CD4-positive, alpha-beta T cell treated with Interleukin-17A for 4 hours (primary cell): ENCODE measurements at places on chromosomes 3 and 15.

DNA sequence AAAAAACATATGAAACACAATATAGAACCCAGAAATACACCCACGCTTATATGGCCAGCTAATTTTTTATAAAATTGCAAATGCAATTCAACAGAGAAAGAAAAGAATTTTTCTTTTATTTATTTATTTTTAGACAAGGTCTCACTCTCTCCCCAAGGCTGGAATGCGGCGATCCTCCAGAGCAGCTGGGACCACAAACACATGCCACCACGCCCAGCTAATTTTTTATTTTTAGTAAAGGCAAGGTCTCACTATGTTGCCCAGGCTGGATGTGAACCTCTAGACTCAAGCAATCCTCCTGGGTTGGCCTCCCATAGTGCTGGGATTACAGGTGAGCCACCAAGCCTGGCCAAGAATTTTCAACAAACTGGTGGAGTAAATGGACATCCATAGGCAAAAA is 117.9 kb downstream of the SCAPER start:
- no peak for DNase-seq

- DNase-seq: no peak
These were observed 31.7 kb upstream of the ATG7 start for GRCh38 chr3:11240496-11240895.

DNA sequence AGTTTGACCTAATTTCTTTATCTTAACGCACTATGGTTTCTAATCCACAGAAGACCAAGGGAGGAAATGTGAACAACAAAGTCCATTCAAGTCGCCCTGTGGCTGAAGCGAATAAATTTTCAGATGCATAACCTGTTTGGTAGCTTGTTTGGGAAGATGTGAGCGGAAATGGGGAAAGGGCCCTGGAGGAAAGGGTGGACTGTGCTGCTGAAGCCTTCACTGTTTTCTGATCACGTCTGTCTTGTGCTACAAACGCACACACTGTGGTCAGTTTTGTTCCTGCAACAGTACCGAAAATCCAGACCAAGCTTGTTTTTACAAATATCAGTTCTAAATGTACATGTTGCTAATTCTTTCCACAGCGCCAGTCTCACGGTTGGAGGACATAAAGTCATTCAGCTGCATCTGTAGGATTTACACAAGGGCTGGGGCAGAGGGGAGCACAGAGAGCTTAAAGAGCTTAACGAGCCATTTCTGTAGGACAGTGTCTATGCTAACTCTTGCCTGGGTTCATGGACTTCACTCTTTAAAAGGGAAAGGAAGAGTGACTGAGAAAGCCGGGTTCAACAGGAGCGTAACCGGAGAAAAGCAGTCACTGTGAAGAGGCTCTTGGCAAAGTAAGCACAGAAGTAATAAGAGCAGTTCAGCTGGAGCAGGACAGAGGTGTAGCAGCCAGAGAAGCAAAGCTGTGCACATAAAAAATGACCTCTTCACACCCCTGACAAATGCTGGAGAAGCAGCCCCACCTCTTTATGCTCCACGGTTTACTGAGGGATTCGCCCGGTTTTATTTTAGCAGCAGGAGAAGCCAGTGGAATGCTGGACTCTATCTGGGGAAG is 66.6 kb downstream of the USF3 start:
- DNase-seq: no peak

DNA sequence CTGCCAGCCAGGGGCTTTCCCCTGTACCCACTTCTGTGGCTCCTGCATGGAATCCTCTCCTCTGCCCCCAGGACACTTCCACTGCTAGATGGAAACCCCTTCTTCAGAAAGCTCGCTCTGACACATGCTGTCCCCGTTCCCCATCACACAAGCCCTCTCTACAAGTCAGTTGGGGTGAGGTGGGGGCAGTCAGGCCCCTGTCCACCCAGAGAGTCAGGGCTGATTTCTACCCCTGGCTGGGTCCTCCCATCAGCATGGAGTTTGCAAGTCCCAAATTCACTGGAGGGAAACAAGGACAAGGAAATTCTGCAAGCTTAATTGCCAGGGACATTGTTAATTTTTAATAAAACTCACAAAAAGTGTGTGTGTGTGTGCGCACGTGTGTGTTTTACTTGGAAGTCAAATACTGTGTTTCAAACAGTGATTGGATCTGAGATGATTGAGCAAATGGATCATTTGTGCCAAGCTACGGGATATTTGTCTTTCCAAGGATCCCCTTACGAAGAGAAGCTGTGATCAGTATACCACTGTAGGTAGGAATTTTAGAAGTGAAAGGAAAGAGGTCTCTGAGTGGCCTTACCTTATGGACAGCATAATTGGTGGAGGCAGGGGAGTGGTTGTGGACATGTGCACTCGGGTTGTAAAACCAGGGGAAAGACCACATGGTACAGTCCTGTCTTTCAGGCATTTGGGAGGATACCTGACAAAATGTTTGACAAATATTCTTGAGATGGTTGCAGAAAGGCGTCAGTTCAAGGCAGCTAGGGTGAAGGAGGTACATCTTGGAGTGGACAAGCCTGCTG is 1.5 kb upstream of the AMOTL2 start:
- no peak for DNase-seq

- no peak for DNase-seq
These were observed 60.4 kb downstream of the TNIK start for GRCh38 chr3:171399842-171400241.

DNA sequence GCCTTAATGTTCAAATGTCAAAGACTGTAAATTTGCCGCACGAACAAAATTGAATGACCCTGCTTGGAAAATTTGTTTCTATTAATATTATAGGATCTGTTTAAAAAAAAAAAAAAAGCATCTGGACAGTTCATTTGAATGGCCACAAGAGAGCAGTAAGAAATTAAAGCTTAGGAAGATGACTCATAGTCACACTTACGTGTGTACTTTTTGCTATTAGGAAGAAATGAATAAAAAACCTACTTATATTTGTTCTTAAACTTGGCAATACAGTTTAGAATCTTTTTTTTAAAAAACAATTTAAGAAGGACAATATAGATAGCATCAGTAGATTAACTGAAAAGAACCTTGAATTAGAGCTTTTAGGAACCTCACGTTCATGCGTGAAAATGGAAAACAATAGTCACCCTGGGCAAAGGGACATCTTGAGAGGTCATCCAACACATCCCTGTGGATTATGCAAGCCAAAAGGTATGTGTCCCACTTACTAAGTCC is 621.8 kb downstream of the MECOM start:
- DNase-seq: no peak

GRCh38 chr15:71495398-71495780 is 315.0 kb upstream of the NR2E3 start:
- no peak for DNase-seq

DNA sequence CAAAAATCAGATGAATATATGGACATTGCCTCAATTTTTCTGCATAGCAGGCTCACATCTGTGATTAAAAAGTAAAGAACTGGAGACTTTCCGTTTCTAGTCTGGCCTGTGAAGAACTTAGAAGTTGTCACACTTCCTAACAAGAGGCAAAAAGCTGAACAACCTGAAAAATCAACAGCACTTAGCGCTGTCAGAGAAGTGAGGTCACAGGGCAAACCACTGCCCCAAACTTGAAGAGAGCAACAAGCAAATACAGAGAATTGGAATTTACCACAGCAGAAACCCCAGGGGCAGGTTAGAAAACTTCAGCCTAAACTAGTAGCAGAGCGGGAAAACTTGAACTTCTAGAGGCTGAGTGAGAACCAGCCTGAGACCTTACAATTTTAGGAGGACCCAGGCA is 38.9 kb downstream of the CCDC54 start:
- DNase-seq: no peak

- no peak for DNase-seq
These were observed 31.4 kb upstream of the MANF start for GRCh38 chr3:51353691-51354090.

DNA sequence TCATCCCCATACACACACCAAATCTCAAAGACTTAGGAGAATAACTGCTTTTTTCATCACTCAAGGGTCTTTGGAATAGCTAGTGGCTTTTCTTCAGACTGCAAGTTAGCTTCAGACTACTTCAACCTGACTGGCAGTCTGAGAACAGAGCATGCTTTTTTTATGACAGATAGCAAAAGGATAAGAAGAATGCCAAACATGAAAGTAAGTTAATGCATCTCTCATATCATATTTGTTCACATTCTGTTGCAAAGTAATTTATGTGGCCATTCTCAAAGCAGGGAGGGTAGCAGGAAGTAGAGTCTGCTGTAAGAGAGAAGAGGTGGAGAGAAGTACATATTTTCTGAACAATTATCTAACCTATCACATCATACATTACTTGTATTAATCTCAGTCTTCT is 544.4 kb downstream of the ZPLD1 start:
- DNase-seq: no peak

DNA sequence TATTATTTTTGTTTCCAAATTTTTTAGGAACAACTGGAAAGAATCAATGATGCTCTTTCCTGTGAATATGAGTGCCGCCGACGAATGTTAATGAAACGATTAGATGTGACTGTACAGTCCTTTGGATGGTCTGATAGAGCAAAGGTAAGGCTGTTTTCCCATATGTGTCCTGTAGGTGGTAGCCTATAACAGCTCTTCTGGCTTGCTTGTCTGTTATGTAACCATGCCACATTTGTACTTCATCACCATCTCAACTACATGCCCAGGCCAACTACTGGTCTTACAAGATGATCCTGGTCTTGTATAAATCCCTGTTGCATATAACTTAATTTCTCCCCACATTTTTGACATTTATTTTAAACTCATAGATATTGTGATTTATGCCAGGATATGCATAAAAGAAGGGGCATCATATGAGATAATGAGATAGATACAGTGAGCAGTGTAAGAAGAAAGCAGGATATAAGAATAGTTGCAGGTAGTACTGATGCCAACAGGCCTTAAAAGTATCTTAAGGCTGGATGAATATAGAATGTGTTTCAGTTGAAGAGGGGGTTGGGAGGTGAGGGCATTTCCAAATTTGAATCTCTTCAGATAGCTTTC is 20.3 kb downstream of the FAM98B start:
- peak; percentile 55 for DNase-seq

DNA sequence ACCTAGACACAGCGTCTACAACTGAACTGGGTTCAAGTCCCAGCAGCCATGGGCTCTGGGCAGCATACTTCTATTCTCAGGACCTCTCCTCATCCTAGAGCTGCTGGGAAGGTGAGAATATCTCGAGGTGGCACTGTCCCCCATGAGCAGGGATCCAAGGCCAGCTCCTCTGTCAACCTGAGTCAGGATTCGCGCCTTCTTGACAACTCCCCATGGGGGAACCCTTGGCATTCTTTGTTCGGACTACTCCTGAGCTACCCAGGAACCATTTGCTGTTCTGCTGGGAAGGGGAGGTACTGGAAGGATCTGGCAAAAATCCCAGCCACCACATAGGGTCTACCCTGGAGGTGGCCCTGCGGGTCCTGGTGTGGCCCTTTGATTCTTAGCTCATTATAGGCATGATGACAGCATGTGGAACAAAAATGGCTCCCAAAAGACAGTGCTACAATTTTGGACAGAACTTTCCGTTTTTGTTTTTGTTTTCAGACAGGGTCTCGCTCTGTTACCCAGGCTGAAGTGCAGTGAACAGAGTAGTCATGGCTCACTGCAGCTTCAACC is 22.3 kb downstream of the PLXNB1 start:
- no peak for DNase-seq

- no peak for DNase-seq
These were observed 46.1 kb downstream of the EFCAB12 start for GRCh38 chr3:129382366-129382765.

DNA sequence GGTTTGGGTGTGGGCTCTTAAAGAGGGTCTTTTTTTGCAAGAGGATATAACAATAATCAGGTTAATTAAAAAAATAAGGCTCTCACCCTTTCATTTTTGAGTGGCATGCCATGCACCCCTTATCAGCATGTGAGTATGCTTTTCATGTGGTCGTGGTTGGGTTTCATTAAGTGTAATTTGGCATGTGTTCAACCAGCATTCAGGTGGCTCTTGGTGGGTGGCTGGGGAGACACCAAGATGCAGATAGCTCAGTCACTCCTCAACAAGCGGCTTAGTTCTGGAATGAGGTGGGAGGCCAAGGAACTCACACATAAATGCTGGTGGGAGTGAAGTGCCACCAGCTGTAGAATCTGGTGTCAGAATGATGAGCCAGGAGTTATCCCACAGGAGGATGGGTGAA is 66.8 kb downstream of the FLNB start:
- DNase-seq: peak; percentile 16

- no peak for DNase-seq
These were observed 178.6 kb downstream of the CPNE4 start for GRCh38 chr3:131856171-131856570.

DNA sequence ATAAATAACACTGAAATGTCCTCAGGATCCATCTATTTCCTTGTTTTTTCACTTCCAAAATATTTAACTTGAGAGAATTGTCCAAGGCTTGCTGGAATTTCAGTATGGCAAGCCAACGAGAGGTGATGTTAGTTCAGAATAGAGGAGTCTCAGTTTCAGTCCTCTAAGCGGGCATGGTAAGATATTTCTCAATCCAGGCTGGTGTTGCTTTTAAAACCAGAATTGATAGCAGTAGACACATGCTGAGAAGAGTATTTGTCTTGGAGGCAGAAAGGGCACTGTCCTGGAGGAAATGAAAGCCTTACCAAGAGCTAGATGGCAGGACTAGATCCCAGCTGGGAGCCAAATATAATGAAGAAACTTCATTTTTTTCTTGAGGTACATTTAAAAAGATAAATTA is 23.1 kb downstream of the PHLDB2 start:
- no peak for DNase-seq

DNA sequence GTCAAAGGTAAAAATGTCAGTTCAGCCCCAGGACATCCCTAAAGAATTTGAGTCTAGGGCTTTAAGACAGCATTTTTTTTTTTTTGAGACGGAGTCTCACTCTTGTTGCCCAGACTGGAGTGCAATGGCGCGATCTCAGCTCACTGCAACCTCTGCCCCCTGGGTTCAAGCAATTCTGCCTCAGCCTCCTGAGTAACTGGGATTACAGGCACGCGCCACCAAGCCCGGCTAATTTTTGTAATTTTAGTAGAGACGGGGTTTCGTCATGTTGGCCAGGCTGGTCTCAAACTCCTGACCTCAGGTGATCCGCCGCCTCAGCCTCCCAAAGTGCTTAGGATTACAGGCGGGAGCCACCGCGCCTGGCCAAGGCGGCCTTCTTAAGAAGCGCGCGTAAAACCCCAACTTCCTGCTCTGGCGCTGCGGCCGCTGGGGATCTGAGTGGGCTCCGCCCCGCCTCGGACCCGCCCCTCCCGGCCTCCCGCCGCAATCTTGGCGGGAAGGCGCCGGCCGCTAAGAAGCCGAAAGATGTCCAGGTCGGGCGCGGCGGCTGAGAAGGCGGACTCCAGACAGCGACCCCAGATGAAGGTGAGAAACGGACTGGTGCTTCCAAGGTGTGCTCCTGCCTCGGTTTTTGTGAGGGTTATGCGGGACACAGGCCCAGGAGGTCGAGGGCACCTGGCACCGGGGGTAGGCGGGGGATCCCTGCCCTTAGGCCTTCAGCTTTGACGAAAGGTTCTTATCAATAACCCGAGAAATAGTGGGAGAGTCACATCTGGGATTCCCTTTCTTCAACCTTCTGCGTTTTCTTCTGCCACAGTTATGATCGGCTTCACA is at the start of gene WDR76:
Gene WDR76 (plus strand): TSS at position 495 of the 834 bp plus-strand sequence. CDS start 31 bp downstream, at position 526.
- DNase-seq: peak; percentile 76
